ENCODE measurements at places on chromosomes 1 and 21. TPM values are rescaled to one million over a fixed set of nuclear protein-coding genes. Genes with fewer than 3 reads are reported as not detected.

DNA sequence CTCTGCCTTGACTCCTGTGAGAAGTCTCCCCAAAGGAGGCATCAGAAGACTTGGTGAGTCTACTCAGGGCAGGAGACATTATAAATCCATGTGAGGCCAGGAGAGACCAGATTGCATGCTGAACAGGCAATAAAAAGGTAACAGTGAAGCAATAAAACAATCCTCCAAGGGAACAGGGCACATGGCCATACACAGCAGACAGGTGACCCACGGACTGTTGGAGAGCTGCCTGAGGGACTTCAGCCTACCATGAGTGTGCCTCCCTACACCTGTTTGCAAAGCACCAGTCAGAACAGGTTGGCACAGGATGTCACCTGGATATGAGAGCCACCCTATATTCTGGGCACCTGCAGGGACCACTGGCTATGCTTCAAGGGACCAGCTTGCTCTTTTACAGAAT, 67.6 kb downstream of the MAB21L3 start:
- DNase-seq, result no peak

GRCh38 chr1:158951956-158952355, 20.6 kb downstream of the PYHIN1 start:
- no peak for DNase-seq

DNA sequence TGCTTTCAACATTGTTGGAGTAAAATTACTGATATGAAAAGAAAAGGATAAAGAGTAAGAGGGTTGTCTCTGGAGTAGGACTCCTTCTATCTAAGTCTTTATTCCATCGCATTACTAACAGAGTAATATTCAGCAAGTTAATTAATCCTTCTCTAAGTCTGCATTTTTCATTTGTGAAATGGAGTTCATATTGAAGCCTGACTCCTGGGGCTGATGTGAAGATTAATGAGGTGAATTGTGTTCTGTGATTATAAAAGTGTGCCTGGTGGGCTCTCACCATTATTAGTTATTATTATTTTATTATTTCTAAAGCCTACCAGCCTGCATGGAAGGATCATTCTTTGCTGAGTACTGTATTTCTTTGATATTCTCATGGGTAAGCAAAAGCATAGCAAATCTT, 1096.7 kb downstream of the KCNT2 start:
- DNase-seq, result no peak

DNA sequence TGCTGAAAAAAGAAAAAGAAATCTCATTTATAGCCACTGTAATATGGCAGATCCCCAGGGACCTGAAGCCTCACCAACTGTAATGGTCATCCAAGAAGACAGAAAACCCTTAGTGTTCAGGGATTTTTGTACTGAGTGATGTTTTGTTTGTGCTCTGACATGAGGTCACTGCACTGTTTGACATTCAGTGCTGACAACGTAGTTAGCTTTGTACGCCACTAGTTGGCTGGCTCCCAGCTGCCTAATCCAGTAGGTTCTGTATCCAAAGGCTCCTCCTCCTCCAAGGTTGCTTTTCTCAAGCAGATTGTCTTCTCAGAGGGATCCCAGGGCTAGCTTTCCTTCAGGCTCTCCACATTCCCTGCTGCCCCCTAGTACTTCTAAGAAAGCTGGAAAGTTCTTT, 9.5 kb upstream of the YRDC start:
- DNase-seq, result no peak

DNA sequence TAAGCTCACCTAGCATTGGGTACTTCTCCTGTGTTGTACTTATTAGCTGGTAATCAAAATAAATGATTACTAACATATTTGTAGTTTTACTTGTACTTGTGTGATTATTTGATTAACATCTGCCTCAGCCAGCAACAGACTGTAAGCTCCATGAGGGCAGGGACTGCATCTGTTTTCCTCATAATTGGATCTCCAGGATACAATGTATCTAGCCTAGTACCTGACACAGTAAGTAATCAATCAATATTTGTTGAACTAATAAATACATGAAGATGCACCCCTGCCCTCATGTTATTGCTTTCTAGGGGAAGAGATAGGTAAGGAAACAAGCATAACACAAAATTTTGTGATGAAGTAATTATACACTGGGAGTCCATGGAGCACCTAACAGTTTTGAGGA, 101.5 kb downstream of the TENT5C start:
- no peak for DNase-seq

IGSF3 gene
- polyA plus RNA-seq, result 52.5 TPM

DNA sequence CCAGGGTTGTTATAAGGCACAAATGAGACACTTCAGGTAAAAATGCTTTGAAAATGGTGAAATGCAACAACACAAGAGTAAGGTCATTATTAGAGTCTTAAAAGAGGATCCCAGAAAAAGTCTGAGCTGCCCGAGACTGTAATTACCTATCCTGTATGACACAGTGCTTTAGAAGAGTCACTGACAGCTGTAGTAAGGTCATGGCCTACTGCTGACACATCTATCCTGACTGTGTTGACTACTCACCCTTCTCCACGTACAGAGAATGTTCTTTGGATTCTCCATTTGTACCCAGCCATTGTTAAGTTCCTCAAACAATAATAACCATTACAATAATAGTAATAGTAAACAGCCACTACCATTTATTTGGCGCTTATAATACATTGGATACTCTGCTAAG, 104.4 kb downstream of the CACHD1 start:
- DNase-seq, result no peak

TNFRSF14 gene
- polyA plus RNA-seq, result 24.6 TPM

DNA sequence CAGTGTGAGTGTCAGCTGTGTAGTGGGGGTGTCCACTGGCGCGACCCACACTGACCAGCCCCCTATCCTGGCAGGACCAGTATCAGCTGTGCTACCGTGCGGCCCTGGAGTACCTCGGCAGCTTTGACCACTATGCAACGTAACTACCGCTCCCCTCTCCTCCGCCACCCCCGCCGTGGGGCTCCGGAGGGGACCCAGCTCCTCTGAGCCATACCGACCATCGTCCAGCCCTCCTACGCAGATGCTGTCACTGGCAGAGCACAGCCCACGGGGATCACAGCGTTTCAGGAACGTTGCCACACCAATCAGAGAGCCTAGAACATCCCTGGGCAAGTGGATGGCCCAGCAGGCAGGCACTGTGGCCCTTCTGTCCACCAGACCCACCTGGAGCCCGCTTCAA, 28.1 kb upstream of the KDM4A start:
- no peak for DNase-seq

- no peak for DNase-seq
Measured at GRCh38 chr1:212615201-212615470, 6.6 kb downstream of the ATF3 start.

GRCh38 chr1:157882580-157882979, 41.0 kb upstream of the CD5L start:
- no peak for DNase-seq

PCAT6 gene
- 2.1 TPM for polyA plus RNA-seq

DNA sequence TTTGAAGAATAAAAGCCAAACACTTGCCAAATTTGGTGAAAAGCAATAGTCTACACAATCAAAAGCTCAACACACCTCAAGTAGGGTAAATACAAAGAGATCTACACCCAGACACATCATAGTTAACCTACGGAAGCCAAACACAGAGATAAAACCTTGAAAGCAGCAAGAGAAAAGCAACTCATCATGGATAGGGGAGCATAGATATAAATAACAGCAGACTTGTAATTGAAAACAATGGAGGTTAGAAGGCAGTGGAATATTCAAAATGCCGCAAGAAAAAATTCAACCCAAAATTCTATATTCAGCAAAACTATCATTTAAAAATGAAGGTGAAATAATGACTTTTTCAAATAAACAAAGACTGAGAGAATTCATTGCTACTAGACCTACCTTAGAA, 105.1 kb downstream of the ITSN1 start:
- DNase-seq, result no peak

Data from right lung (tissue), 10 donors.